ENCODE measurements at places on chromosomes 7 and 10.
A peak's percentile ranks its signal among the peaks of the same experiment; 100 is the strongest.

DNA sequence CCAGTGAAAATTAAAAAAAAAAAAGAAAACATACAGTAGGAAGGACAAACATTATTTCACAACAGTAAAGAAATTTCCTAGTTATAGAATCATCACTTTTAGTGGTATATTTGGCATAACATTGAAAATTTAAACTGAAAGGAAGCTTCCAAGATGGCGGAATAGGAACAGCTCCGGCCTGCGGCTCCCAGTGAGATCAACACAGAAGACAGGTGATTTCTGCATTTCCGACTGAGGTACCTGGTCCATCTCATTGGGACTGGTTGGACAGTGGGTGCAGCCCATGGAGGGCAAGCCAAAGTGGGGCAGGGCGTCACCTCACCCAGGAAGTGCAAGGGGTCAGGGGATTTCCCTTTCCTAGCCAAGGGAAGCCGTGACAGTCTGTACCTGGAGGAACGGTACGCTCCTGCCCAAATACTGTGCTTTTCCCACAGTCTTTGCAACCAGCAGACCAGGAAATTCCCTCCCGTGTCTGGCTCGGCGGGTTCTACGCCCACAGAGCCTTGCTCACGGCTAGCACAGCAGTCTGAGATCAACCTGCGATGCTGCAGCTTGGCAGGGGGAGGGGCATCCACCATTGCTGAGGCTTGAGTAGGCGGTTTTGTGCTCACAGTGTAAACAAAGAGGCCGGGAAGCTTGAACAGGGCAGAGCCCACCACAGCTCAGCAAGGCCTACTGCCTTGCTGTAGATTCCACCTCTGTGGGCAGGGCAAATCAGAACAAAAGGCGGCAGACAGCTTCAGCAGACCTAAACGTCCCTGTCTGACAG is 19.4 kb downstream of the PON3 start:
- no peak for DNase-seq

DNA sequence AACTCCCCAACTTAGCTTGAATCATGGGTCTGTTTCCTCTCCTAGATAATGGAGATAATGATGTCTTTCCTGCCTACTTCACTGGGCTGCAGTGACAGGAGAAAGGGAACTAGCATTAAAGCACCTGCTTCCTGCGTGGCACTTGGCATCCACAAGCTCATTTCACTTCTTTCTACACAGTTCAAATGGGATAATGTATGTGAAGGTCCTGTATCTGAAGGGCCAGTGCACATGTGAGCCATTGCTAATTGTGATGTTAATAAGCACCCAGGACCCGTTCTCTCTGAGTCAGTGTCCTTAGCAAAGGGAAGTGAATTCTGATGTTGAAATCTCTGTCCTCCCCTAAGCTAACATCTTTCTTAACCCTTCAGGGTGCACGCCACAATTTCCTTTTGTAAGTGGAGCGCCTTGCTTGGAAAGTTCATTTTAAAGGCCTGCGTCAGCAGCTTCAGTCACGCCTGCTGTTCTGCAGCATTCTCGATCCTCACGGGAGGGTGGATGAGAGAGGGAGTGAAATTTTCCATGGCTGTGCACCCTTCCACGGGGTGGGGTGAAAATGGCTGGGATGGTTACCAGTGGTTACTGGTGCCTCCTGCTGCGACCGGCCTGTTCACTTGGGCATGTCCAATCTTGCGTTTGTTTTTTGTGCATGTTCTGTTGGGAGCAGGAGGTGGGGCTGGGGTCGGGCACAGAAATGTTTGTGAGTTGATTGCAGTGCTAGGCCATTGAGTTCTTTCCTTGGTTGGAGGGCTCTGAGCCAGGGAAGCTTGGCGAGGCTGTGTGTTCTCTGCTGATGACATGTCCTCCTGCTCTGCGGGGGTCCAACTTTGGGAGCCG is 59.2 kb downstream of the HK1 start:
- DNase-seq, result peak; percentile 65

DNA sequence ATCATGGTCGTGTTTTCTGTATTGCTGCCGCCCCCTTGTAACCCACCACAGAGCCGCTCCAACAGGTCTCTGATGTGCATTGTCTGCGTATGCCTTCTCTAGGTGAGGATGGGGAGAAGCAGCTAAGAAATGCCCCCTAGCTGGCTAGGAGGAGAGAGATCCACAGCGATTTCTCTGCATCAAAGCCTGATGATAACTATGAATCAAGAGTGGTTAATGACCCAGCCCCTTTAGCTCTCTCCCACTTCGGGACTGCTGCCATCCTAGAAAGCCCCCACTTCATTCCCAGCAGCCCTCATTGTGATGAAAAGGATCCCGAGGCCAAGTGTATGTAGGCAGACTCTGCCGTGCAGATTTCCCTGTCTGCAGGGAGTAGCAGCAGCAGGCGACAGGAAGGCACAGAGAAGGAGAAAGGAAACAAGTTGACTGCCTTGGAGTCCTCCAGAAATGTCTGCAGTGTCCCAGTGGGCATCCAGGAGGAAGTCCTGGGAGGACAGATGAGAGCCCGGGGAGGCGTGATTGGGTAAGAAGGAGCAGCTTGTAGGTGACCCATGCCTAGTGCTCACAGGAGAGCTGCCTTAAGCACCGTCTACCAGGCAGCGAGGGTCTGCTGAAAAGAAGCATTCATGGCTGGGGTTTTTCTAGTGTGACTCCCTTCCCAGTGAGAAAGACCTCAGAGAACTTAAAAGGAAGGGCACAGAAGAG is 2.9 kb downstream of the PLXNA4 start:
- DNase-seq, result no peak

DNA sequence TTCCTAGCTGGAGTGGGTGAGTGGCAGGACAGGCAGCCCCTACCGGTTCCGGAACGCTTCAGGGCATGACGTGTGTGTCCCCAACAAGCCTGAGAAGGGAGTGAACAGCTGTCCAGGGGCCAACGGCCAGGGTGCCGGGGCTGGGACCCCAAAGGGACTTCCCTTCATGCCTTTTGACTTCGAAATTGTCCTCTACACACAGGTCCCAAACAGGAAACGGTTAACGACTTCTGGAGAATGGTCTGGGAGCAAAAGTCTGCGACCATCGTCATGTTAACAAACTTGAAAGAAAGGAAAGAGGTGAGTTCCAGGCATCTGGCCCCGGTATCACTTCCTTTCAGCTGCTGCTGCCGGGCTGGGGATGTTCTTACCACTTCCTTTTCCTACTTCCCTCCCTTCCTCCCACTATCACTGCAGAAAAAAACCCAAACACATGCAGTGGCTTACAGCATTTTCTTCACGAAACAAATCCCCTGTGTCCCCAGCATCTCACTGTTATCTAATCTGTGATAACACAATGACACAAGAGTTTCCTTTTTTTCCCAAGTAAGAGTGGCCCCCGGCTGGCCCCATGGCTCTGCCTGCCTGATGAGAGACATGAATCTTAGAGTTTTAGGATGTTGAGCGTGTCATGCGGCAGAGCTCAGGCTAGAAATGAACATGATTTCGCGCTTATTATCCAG is 63.2 kb downstream of the MKI67 start:
- no peak for DNase-seq

- no peak for DNase-seq
These were observed 139.1 kb downstream of the WNT2 start for GRCh38 chr7:117183729-117184128.

DNA sequence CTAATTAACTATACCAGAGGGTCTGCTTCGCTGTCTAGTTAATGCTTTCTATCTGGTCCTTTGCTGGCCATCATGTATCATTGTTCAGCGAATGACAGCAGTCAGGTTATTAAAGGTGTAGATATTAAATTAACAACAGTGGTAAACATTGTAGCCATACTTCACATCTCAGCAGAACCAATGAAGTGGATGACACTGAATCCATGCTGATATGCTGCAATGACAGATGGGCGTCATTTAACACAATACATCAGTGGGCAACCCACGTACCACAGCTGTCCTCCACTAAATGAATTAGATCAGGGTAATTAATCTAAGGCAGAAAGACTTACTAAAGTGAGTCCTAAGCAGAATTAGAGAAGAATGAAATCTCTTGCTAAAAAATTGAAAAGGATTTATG is 767.2 kb downstream of the NXPH1 start:
- DNase-seq, result no peak

DNA sequence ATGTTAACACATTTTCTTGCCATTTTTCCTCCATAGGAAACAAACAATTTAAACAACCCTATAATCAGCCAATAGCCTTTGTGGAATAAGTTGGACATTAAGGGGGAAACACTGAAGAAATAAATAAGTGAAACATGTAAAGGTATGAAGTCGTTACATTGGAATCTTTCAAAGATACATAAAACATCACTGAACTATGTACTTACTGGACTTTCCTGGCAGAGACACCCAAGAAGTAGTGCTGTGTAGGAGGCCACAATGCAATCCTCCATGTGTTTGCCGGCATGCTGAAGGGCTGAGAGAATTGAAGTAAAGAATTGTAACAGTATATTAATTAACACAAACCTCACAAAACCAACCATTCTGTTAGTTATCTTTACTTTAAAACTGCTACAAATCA is 76.5 kb upstream of the GRID1 start:
- DNase-seq, result no peak

- DNase-seq, result no peak
These were observed 610.8 kb downstream of the GATA3 start for GRCh38 chr10:8665322-8665721.

- no peak for DNase-seq
These were observed 85.0 kb downstream of the PRKCQ start for GRCh38 chr10:6494936-6495592.

- DNase-seq, result no peak
These were observed 138.0 kb upstream of the MTPN start for GRCh38 chr7:136114966-136115762.

GRCh38 chr10:44012921-44013320 is 364.2 kb upstream of the ZNF32 start:
- no peak for DNase-seq

DNA sequence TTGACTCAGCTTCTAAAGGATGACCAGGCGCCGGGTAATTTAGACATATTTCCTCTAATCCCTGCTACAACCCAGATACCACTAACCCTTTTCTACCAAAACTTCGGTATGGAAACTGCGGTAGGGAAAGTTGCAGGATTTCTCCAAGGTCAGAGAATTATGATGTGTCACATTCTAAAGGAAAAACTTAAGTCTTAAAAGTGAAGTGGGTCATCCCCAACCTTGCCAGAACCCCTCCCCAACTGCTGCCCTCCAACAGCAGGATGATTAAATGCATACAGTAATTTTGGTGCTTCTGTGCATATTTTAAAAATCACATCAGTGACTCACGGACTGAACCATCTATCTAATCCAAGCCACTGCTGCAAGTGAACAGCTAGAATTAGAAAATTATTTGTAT is 52.7 kb downstream of the GRB10 start:
- no peak for DNase-seq
